NCI-H774 (cell line): ENCODE measurements at places on chromosomes 3 and 15.

DNA sequence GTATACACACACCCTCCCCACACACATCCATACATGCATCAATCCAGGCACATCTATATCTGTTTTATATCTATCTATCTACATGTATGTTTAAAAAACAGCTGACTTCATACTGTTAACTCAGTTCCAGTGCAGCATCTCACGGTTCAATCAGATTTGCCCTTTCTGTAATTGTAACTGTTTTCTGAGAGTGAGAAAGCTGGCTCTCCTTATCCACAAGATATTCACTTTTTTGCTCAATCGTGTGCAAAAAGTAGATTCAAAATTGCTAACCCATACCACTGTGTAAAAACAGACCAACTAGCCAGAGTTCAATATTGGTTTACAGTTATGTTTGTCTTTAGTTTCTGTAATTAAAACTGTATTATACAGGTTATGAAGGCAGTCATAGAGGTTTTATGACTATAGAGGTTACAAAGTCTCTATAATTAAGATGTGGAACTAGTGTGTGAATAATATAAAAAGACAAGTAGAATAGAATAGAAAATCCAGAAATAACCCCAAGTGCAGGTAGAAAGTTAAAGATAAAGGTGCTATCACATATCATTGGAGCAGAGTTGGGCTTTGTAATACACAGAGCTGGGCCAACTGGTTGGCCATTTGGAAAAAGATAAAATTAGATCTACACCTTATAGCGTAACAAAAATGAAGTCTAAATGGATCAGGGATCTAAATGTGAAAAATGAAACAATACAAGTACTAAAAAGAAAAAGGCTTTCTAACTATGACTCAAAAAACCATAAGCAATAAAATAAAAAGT, 20.1 kb upstream of the MCF2L2 start:
- DNase-seq = no peak

GRCh38 chr15:79970624-79971434, at the start of gene BCL2A1:
BCL2A1 (minus strand) TSS chr15:79971196; CDS start chr15:79971119, 77 bp downstream.
- DNase-seq = no peak

GRCh38 chr3:41846850-41847249, 115.1 kb downstream of the ULK4 start:
- no peak for DNase-seq

- no peak for DNase-seq
Observed at GRCh38 chr3:43144761-43145490, 39.0 kb upstream of the POMGNT2 start.

- no peak for DNase-seq
Observed at GRCh38 chr3:185207931-185208746, 45.7 kb downstream of the EHHADH start.

GRCh38 chr3:68345781-68346180, 586.6 kb downstream of the TAFA4 start:
- no peak for DNase-seq
